ENCODE measurements at places on chromosomes 2 and 18.

DNA sequence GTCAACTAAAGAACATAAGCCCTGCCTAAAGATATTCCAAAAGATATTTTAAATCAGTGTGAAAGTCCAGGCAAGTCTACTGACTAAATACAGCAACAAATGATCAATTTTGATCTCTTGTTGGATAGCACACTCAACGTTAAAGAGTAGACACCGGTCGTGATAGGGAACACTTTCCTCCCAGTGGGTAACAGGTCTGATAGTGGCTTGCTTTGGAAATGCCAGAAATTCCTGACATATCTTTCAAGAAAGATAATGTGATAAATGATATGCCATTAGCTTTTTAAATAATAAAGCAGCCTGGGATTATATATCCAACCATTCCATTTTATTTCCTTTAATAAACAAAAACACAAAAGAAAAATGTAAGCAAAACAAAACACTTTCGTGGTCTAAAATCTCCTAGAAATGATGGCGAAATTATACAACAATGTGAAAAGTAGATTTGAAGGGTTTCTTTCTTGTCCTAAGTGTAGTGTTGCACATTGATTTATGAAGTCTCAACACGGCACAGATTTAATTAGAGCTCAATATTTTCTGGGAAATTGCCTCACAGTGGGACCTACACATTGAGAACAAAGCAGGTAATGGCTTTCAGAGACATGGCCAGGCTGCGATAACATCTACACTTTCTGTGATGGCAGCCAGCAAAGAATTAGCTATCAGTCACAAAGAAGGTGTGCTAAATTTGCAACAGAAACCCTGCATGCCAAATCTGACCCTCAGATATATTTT, 158.6 kb downstream of the PPP1R1C start:
- DNase-seq = no peak

GRCh38 chr2:46097714-46098480, 199.3 kb upstream of the EPAS1 start:
- DNase-seq = no peak

DNA sequence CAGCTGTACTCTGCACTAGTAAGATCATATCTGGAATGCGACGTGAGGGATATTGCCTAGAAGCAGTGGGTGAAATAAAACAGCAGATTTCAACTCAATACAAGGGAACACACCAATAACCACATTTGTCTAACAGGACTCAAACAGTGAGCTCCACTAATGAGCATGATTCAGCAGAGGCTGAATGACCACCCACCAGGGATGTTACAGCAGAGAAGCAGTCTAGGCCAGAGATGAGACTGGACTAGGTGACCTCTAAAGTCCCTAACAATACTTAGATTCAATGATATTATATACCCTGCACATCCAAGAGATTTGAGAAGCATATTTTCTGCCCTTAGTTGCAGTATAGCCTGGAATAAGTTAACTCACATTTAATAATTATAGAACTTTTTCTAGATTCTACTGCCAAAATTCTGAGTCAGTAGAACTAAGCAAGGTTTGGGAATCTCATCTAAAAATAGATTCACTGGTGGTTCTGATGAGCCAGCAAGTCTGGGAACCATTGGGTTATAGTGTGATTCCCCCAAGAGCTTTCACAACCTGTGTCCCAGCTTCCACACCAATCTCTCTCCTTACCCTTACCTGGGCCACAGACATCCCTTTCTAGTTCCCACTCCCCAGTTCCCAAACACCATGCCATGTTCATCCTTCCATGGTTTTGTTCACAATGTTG, 6.3 kb downstream of the THOC1 start:
- DNase-seq = no peak

DNA sequence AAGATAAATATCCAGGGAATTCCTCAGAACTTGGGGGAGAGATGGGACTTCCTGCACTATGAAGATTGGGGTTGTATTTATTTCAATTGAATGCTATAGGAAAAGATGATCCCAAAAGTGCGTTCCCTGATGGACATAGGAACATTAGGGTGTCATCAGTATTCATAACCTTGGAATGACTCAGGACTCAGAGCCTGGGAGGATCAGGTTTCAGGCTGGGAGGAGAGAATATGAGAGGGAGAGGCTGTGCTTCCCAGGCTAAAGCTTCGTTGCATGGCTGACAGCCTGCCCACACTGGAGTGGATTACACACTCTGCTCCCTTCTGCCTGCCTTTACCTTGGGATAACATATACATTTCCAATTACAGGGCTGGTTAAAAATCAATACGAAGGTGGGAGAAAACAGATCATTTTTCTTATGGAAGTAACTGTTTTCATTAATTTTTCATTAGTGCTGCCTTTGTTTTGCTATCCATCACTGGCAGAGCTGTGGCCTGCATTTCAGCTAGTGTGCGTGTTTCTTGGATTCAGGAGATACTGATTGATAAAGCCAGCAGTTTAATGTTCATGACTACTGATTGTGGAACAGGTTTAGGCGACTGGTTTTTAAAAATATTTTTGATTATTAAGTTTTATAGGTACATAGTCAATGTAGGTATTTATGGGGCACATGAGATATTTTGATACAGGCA, 118.7 kb downstream of the KCTD1 start:
- no peak for DNase-seq

DNA sequence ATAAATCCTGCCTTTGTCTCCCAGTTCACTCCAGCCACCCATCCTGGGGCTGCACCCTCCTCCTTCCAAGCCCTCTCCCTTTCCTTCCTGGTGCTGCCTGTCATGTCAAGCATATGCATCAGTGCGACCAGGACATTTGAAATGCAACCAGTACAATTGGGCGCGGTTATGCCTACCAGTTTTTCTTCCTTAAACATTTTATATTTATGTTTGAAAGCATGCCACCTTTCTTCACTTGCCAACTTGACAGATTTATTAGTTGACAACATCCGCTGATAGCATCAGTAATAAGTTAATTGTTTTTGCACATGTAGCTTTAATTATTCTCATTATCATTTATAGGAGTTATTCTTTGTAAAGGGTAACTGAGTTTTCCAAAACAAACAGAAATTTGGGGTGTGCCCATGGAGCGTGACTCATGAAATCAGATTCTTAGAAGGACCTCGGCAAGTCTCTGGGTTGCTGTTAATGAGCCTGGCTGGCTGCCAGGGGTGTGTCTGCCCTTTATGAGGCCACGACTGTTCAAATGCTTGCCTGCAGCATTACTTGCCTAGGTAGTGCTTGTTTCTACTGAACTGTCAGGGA, 32.8 kb upstream of the IL1B start:
- DNase-seq = no peak

DNA sequence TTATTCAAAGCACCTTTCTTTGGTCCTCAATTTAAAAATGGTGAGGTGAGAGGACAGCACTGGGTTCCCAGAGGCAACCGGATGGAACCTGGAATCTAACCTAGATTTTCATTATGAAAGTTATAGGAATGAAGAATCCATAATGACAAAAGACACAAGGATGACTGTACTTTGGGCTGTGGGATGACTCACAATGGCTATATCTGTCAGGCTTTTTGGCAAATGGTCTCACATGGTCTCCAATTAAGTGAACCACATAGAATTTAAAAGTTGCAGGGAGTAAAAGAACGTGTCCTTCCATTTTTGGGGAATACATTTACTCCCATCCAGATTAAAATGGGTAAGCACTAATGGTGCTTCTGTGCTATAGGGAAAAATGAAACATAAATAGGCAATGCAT, 31.8 kb upstream of the LYPD1 start:
- no peak for DNase-seq

- DNase-seq = no peak
These were observed 168.9 kb upstream of the EPC2 start for GRCh38 chr2:148475626-148476025.

DNA sequence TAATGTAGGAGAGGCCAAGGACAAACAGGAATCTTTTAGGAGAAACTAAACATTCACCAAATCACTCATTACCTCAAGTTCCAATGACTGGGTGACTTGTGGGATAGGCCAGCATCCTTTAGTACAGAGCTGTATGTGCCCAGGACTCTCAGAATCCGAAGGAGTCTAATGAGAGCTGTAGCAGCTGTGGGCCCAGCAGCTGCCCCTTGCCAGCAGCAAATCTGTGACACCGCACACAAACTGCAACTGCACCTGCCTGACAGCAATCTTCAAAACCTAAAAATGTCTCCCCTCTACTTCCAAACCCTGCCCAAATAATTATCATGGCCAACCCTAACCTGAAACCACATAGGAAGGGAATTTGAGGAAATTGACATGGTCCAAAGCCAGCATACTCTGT, 44.5 kb upstream of the ACVR2A start:
- no peak for DNase-seq

- DNase-seq = no peak
These were observed 137.2 kb upstream of the CXCR4 start for GRCh38 chr2:136255127-136255526.

- DNase-seq = no peak
These were observed 94.2 kb upstream of the EFEMP1 start for GRCh38 chr2:56017784-56018183.

GRCh38 chr18:61435064-61435652, 101.9 kb downstream of the CDH20 start:
- DNase-seq = no peak

- DNase-seq = no peak
These were observed 246.1 kb upstream of the CYRIA start for GRCh38 chr2:16911746-16912145.

- no peak for DNase-seq
These were observed 52.0 kb upstream of the CD226 start for GRCh38 chr18:69999656-70000055.

DNA sequence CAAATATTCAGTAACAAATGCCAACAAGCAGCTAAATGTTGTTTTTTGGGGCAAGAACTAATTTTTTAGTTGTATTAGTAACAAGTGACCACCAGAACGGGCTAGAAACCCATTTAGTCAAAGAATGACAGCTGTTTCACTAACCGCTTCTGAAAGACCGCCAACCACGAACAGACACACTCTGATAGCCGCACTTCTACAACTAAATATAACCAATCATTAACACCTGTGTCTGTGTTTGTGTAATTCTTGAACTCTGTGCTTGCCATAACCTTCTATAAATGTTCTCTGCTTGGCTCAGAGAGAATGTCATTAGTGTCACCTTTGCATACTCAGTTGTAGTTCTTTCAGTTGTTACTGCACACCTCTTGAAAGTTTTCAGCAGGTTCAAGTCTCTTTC, 526.3 kb upstream of the LRRTM1 start:
- DNase-seq = no peak

- DNase-seq = no peak
These were observed 123.9 kb downstream of the MGAT5 start for GRCh38 chr2:134377730-134378129.

DNA sequence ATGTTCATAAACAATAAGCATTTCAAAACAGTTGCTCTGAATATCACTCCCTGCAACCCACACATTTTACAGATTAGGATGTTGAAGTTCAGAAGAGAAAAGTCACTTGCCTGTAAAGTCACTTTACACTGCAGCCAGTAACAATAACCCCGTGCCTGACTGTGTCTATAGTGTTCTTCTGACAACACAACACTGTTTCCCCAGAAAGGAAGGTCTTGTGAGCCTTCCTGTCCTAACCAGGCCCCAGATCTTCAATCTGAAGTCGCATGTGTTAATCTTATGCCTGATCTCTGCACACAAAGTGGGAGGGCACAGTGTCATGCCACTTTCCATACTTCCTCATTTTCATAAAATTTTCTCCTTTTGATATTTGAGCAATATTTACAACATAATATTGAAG, 120.2 kb downstream of the FEZ2 start:
- DNase-seq = no peak

DNA sequence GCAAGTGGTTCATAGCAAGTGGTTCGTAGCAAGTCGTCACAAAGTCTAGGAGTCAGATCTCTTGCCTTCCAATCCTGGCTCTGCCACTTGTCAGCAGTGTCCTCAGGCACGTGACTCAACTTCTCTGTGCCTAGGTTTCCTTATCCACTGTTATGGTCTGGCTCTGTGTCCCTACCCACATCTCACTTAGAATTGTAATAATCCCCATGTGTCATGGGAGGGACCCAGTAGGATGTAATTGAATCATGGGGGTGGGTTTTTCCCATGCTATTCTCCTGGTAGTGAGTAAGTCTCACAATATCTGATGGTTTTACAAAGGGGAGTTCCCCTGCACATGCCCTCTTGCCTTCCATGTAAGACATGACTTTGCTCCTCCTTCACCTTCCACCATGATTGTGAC, 51.8 kb upstream of the AP1S3 start:
- DNase-seq = no peak

DNA sequence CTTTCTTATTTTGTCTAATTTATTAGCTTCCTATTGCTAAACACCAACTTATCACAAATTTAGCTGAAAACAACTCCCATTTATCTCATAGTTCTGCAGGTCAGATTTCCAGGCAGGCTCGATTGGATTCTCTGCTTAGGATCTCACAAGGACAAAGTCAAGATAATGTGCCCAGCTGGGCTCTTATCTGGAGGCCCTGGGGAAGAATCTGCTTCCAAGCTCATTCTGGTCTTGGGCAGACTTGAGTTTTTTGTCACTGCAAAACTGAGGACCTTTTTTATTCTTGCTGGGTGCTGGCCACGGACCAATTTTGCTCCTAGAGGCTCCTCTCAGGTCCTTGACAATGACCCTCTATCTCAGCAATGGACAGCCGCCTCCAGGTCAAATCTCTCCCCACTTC, 215.5 kb downstream of the TRIB2 start:
- DNase-seq = no peak

DNA sequence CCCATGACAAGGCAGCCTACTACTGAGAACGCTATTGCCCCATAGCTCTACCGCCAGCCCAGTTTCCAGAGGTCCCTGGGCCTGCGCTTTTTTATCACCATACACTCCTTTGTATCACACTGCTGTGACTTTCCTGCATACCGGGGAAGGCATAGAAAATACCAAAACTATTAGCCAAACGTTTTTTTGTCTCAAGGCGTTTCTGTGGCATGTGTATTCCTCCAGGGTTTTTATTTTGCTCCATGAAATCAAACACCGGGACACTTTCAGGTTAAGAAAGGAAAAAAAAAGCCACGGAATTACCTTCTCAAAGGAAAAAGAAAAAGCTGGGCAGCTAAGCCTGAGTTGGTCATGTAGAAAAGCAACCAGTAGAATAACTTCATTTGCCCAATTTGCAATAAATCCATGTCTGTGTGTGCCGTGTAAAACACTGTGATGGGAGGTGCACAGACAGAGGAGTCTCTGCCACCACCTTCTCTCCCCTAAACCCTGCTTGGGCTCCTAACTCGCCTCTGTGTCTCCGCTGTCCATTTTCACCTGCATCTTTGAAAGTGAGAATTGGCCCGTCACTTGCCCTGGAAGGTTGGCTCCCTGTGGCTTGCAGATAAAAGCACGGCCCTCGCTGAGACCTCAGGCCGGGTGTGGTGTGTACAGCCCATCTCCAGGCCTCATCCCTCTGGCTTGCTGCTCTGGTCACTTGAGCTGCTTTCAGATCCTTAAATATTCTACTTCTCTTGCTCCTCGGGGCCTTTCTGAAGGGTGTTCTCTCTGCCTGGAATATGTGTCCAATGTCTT, 1.7 kb downstream of the AMER3 start:
- DNase-seq = no peak

GRCh38 chr2:137921105-137921880, 43.0 kb upstream of the HNMT start:
- no peak for DNase-seq

GRCh38 chr2:36869606-36870005, 96.7 kb downstream of the STRN start:
- DNase-seq = no peak

- no peak for DNase-seq
These were observed 8.7 kb downstream of the FEZ2 start for GRCh38 chr2:36589230-36589630.

GRCh38 chr2:118059919-118060478, 28.3 kb upstream of the INSIG2 start:
- no peak for DNase-seq

- DNase-seq = no peak
These were observed 1.6 kb downstream of the NEU4 start for GRCh38 chr2:241810307-241811200.

Measured in dorsolateral prefrontal cortex (tissue), 122 donors.